Activated naive CD4-positive, alpha-beta T cell (primary cell): ENCODE measurements at places on chromosomes 2 and 18.

GRCh38 chr2:168224346-168224745 lies 23.0 kb downstream of the STK39 start:
- no peak for DNase-seq

DNA sequence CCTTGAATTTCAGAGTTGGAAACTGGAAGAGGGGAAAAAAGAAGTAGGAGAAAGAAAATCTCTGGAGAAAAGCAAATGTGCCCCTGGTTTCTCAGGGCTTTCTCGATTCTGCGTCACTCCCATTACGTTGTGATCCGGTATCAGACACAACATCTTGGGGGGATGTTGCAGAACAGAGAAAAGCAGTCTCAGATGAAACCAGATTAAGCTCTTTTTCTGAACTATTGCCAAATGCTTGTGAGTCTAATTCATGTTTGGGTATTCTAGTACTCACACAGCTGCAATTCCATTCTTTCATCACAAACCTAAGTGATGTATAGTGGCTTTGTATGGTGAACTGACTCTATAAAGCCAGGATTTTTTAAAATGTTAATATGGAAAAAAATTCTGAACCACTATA lies 233.2 kb downstream of the TCF4 start:
- no peak for DNase-seq

- DNase-seq = no peak
Measured at GRCh38 chr2:29423061-29423666, 307.9 kb downstream of the CLIP4 start.

DNA sequence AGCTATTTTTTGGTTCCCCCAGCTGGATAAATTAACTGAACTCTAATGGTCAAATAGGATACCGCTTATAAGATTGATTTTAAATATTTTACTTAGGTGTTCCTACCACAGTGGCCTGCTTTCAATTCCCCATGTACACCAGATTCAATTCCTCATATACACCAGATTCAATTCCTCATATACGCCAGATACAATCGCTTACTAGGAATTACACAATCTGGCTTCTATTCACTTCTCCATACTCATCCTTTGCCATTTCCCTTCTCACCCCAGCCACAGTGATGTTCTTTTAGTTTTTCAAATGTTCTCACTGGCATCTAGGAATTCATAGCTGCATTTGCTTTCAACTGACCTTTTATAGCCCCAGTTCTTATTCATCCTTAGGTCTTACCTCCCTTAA lies 66.5 kb downstream of the SLC40A1 start:
- DNase-seq = no peak

DNA sequence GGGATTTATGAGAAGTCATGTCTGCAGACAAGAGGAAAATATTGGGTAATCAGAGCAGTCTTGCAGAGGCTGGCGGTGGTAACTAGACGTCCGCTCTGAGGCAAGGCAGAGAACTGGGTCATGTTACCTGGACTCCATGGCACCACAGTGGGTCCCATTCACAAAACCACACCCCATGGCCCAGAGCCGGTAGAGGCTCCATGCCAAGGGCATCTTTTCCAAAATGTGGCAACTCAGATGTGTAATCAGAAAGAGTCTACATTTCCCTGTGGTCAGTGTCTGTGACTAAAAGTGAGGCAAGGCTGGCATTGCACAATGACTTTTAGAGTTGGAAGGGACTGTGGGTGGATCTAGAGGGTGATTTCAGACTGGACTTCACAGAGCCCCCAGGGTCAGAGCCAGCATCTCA lies 113.1 kb downstream of the MREG start:
- no peak for DNase-seq

- no peak for DNase-seq
Measured at GRCh38 chr2:190938771-190939335, 58.2 kb downstream of the GLS start.

DNA sequence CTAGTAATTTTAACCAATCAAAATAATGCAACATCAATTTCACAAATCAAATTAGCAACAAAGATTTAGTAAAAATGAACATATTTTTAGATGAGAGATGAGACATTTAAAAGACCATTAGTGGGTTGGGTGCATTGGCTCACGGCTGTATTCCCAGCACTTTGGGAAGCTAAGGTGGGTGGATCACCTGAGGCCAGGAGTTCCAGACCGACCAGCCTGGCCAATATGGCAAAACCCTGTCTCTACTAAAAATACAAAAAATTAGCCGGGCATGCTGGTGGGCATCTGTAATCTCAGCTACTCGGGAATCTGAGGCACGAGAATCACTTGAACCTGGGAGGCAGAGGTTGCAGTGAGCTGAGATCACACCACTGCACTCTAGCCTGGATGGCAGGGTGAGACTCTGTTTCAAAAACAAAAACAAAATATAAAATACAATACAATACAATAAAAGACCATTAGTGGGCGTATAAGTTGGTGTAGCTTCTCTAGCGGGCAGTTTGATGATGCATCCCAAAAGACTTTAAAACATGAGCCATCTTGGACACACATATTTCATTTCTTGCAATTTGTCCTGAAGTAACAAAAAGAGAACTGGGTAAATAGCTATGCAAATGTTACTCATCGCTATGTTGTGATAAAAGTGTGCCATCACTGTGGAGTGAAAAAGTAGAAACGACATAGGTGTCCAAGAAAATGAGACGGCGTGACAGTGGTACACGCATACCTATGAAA lies 101.8 kb downstream of the COL6A3 start:
- no peak for DNase-seq

- no peak for DNase-seq
Measured at GRCh38 chr2:98308532-98308931, 37.7 kb upstream of the CNGA3 start.

DNA sequence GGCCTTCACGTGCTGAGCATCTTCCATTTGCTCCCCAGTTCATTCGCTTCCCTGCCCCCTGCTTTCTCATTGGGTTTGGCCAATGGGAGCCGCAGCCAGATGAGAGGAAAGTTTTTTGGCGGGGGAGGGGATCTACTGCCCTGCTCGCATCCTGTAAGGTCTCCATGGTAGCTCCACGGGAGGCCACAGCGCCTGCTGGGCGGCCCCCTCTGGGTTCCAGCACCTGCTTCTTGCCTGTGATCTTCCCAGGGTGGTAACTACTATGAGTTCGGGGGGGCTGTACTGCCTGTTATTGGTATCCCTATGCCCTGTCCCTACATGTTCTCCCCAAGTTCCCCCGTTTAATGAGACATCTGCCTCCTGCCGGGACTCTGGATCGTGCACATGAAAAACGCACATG lies 57.2 kb downstream of the INPP5D start:
- no peak for DNase-seq

GRCh38 chr18:57326718-57327323 lies 25.5 kb upstream of the ST8SIA3 start:
- no peak for DNase-seq

- no peak for DNase-seq
Measured at GRCh38 chr2:71330585-71331330, 824 bp upstream of the ZNF638 start.

DNA sequence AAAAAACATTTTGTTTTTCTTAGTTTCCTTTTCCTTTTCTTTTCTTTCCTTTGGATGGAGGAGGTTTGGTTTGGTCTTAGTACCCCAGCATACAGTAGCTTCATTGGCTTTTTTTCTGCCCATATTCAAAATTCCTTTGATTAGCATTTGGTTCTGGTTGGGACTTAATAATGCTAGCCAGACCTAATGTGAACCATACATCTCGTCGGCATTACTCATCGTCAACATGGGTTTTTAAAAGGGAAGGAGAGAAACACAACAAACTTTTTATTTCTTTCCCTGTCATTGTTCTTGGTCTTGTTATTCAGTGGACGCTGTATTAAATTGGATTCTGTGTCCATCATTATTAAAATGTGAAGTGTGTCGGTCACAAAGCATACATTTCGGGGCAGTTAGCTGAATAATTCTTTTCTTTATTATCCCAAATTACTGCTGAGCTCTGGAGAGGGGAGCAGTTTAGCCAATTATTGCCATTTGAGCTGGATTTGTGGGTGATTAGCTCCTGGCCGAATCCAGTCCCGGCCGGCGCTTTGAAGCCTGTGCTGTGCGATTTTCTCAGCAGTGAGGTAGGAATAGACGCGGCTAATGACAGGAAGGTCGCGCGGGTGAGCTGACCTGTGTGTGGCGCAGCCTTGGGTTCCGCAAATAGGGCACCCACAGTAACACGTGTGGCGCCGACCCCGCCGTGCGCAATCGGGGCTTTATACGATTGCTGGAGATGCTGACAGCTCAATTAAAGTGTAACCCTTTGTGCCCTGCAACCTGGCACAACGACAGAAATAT lies 303.3 kb downstream of the GBX2 start:
- DNase-seq = no peak

DNA sequence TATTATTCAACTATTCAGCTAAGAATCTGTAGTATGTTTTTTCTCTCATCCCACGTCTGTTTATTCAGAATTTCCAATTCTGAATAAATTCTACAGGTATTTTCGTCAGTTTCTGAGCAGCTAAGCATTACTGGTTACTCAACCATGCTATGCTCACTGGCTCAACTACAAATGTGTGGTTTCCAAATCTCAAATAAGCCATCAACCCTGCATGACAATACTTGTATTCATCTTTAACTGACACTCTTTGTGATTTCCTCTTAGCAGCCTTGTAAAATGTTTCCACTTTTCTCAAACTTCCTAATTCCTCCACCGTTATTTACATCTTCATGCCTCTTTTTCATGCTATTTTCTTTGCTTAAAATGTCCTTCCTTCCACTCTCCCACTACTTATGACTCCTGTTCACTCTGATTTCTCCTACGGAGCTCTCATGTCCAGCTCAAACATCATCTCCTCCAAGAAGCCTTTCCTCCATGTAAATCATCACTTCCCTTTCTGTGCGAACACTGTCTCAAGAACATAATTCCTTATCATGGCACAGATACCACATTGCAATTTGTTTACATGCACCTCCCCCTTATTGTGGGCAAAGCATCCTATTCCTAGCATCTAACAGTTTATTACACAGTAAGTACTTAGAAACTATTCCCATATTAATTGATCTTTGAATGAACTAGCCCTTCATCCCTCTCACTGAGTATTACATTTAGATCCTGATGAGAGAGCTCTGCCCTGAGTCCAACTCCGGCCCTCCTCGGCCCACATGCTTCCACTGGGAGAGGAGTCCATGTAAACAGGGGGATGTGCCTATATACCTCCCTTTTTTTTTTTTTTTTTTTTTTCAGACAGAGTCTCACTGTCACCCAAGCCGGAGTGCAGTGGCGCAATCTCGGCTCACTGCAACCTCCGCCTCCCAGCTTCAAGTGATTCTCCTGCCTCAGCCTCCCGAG lies 10.5 kb downstream of the CCDC88A start:
- no peak for DNase-seq

DNA sequence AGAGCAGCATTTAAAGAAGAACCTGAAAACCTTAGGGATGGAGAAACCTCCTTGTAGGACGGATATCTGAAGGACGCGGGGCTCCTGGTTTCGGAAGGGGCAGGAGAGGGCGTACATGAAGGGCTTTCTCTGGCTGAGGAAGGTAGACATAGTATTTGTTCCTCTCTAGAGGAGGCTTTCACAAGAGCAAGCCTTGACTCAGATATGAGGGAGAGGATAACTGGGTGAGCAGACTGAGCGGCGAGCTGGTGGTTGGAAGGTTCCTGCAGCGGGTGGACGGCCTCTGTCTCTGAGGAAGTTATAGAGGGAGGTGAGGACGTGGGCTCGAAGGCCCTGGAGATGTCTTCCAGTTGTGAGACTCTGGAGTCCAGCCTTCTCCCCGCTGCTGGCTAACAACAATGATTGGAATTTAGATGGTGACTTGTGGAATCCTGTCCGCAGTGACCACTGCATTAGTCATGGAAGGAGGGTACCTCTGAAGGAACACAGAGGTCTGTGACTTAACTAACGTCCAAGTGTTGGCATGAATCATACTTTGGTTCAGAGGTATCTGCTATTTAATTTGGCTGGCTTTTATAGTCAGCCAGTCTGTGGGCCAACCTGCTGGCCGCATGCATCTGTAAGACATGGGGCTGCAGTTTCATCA lies 80.9 kb downstream of the ASAP2 start:
- no peak for DNase-seq

- no peak for DNase-seq
Measured at GRCh38 chr2:160224060-160224459, 24.0 kb upstream of the ITGB6 start.

DNA sequence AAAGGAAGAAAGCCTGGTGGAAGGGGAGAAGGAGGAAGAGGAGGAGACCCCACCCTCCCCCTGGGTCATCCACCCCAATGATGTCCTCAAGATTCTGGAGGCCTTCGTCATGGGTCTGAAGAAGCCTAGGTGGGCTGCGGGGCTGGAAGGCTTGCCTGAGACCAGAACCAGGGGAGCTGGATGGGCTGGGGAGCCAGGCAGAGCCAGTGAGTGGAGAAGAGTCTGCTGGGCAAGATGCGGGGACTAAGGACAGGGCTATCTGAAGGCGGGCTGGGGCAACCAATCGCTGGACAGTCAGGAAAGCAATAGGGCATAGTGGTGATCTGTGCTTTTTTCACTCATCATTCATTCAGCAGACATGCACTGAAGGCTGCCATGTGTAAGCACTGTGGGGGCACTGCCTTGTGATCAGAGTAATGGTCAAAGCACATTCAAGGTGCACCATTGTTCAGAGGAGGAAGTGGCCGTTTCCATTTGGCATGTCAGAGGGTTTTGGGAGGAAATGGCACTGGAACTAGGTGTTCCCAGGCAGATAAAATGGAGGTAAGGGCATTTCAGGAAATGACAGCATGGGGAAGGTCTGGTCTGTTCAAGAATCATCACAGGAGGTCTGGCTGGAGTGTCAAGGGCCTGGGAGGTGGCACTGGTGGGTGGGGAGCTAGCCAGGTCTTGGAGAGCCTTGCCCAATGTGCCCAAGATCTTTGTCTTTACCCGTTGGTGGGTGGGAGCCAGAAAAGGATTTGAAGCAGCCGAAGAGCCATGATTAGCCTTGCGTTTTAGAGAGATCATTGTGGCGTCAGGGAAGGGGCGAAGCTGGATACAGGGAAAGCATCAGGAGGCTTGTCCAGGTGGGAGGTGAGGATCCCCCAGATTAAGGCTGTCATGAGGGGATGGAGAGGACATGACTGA lies 24.2 kb downstream of the OTOF start:
- DNase-seq = no peak

DNA sequence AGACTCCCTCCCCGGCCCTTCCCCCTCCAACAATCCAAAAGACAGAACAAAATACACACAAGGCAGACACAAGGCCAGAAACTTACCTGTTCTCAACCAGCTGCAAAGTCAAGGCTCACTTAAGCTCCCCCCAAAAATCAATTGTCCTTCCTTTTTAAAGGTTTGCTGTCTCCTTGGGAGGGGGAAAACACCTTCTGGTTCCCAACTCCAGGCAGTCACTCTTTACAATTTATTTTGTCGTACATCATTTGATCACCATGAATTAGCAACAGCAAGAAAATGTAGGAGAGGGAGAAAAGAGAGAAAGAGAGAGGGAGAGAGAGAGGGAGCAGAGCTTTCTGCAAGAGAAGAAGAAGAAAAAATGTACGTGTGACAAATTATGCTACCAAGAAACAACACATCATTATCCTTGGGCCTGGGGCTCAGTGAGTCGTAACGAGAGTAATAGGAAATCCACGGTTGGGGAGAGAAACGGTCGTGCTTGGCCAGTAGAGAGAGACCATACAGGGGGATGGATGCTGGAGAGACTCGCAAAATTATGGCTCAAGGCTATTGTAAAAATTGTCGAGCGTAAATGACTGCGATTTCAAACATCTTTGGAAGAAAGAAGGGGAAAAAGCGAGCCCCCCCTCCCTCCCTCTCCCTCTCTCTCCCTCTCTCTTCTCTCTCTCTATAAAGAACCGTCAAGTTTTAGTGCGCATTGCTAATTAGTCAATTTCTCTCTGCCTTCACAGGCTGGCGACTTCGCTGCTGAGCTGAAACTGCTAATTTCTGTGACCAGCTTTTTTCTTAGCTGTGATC lies at the start of gene KLHL14:
Gene KLHL14, minus strand, starts transcription at position 443 of the 801 bp plus-strand sequence. CDS start 2,432 bp downstream, outside the sequence.
- no peak for DNase-seq
